IMR-90 (cell line): ENCODE measurements at places on chromosomes 5 and 9. TPM values are rescaled to one million over a fixed set of nuclear protein-coding genes. Genes with fewer than 3 reads are reported as not detected.

Gene ORM1
- total RNA-seq, result 0.18 TPM in 1 of 2 replicates, not detected in the other

Gene COL23A1
- not detected in 2 replicates for total RNA-seq

Gene SLC1A3
- 0.56 and 1.3 TPM in 2 replicates for total RNA-seq

Gene TMEM171
- total RNA-seq, result 3.0 and 3.3 TPM in 2 replicates

Gene CAMK2A
- under 0.01 and 0.18 TPM in 2 replicates for total RNA-seq

Gene CENPK
- total RNA-seq, result 5.6 and 13.6 TPM in 2 replicates

Gene ATOX1
- 56.3 and 76.7 TPM in 2 replicates for total RNA-seq
